ENCODE measurements at places on chromosomes 11 and 22.

- DNase-seq: no peak
These were observed 211.4 kb upstream of the NARS2 start for GRCh38 chr11:78786086-78786485.

- DNase-seq: no peak
These were observed 5.0 kb downstream of the SHANK3 start for GRCh38 chr22:50677493-50678217.

GRCh38 chr22:21938906-21939305 lies 13.7 kb downstream of the PPM1F start:
- no peak for DNase-seq

DNA sequence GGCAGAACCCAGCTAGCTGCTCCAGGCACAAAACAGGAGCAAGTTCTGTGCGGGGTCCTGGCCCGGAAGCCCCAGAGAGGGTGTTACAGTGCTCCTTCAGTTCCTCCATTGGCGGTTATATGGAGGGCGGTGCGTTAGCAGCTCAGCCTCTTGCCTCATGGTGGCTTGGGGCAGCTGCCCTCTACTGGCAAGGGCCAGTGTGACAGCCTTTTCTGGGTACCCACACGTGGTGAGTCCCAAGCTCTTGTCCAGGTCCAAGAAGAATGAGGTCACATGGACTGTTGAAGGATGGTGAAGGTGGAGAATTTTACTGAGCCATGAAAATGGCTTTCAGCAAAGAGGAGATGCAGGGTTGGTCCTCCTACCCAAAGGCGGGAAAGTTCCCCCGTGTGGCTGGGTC lies 100.5 kb downstream of the WT1 start:
- DNase-seq: no peak

- no peak for DNase-seq
These were observed 12.7 kb downstream of the MRGPRX3 start for GRCh38 chr11:18145025-18145424.

- no peak for DNase-seq
These were observed 79.0 kb downstream of the AASDHPPT start for GRCh38 chr11:106156290-106156937.

DNA sequence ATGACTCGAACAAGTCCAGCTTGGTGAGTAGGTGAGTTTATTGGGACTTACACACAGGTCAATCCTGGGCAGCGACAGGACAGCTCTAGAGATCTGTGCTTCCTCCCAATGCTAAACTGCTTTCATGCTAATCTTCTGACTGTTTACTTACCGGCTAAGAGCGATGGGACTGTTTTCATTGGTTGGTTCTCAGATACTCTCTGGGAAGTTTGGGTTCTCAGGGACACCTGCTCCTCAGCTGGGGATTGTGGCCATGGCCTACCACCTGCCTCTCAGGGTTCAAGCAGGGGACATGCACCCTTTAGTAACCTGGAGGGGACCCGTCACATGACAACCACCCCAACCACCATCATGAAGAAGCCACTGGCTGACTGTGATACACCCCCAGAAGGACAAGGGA lies 13.1 kb downstream of the APOL2 start:
- DNase-seq: no peak

- DNase-seq: no peak
These were observed 6.1 kb upstream of the APOL3 start for GRCh38 chr22:36166518-36167220.

DNA sequence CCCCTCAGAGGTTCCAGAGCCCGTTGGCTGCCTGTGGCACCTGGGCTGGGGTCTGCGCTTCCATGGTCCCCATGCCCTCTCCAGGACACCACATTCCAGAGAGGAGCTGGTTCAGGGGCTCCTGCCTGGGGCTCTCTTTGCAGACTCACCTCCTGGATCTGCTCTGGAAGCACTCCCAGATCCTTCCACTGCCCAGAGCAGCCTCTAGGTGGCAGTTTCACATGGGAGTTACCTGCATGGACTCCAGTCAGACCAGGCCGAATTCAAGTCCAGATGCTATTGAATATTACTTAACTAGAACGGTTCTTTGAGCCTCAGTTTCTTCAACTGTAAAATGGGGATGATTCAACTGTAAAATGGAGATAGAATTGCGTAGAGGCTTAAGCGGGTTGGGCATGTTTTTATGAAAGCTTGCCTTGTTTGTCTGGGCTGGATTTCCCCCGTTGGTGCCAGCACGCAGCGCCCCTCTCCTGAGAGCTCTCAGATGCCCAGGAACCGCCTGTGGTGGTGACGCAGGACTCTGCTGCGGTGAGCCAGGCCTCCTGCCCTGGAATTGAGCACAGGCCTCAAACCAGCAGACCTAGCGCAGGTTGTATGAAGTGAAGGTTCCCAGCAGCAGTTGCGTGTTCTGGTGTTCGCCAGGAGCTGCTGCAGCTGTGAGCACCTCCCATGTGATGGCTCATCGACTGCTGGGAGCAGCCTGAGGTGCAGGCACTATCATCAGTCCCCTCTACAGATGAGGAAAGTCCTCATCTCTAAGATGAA lies 44.2 kb downstream of the LMO1 start:
- DNase-seq: no peak

DNA sequence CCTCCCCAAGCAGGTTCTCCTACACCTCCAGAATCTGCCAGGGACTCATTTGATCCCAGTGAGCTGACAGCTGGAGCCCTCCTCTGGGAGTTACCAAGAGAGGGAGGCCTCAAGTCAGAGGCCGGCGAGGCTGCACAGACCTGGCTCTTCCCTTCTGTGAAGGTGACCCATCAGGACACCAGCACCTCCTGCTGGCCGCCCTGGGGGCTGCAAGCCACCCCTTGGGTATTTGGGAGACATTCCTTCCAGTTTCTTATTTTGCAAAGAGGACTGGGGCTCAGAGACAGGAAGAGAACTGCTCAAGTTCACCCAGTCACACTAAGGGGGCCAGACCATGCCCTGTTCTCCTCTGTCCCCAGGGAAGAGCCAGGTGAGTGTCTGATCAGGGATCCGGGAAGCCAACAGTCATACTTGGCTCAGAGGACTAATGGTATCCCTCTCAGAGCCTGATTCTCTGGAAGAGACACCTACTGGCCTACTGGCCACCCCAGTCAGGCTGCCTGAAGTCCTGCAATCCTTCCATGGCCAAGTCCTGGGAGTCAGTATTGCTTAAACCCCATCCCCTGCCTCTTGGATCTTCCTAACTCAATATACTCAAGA lies 40.5 kb upstream of the RIC3 start:
- DNase-seq: no peak

DNA sequence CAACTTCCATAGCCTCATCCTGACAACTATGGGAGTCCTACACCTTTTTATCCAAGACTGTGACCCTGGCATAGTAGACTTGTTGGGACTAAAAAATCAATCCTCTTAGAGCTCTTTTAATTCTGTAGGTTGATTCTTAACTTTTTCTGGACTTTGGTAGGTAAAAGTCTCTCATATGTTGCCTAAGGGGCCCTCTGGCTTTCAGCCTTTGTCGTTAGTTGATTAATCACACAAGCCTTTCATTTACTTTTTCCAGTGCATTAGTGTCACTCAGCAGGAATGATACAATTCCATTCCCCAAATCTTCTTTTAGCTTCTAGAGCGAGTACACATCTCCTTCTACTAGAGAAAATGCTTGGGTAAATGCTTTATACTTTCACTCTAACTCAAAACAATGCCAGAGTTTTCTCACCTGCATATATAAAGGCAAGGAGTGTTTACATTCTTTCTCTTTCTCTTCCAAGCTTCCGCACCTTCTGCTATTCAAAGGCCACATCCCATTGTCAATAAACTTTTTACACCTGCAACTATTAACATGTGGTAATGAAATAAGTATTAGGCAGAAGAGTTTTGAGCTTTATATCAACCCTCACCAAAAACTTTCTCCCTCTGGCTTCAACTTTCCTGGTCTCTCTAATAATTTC lies 516.6 kb downstream of the FAM181B start:
- no peak for DNase-seq

DNA sequence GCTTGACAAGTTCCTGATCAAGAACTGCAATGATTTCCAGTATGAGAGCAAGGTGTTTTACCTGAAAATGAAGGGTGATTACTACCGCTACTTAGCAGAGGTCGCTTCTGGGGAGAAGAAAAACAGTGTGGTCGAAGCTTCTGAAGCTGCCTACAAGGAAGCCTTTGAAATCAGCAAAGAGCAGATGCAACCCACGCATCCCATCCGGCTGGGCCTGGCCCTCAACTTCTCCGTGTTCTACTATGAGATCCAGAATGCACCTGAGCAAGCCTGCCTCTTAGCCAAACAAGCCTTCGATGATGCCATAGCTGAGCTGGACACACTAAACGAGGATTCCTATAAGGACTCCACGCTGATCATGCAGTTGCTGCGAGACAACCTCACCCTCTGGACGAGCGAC lies 12.0 kb downstream of the YWHAH start:
- no peak for DNase-seq

GRCh38 chr11:82792319-82792718 lies 58.7 kb upstream of the FAM181B start:
- no peak for DNase-seq

GRCh38 chr11:2377511-2378443 lies 667 bp downstream of the CD81 start:
- DNase-seq: no peak

GRCh38 chr11:14110629-14111028 lies 148.1 kb downstream of the SPON1 start:
- no peak for DNase-seq

GRCh38 chr11:35009944-35010342 lies 93.5 kb downstream of the PDHX start:
- no peak for DNase-seq

DNA sequence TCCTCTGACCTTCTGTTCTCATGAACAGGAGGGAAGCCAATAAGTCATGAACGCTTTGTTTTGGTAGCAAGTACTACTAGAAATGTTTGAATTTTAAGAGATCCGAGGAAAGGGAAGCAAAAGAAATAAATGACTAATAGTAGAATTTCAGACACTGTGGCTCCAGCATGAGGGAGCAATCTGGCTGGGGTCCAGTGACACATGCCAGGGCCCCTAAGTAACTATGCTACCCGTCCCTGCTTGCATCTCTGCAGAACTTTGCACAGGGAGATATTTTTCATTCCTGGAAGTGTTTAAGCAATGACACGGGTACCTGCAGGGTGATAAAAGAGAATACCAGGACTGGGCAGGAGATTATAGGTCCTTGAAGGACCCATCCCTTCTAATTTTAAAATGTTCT lies 7.3 kb upstream of the ADAMTS8 start:
- no peak for DNase-seq

- DNase-seq: no peak
These were observed 47.9 kb upstream of the RFPL3 start for GRCh38 chr22:32309585-32310251.

GRCh38 chr11:8631395-8632118 lies 37.5 kb upstream of the STK33 start:
- no peak for DNase-seq

DNA sequence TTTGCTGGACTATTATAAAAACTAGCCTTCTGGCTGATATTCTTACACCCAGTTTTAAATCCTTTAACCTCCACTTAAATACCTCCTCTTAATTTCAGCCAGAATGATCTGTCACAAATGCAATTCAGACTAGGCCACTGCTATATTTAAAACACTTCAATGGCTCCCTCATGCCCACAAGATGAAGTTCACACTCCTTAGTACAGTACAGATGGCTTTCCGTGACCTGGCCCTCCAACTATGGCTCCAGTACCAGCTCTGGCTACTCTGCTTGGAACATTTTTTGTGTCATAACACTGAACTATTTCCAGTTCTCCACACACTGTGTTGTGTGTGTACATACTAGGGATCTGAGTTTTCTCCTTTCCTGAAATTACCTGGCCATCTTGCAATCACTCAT lies 353.4 kb downstream of the SOX6 start:
- no peak for DNase-seq

GRCh38 chr22:29658176-29658575 lies 54.7 kb downstream of the NF2 start:
- DNase-seq: no peak

GRCh38 chr11:106585061-106585460 lies 433.2 kb downstream of the GUCY1A2 start:
- no peak for DNase-seq

DNA sequence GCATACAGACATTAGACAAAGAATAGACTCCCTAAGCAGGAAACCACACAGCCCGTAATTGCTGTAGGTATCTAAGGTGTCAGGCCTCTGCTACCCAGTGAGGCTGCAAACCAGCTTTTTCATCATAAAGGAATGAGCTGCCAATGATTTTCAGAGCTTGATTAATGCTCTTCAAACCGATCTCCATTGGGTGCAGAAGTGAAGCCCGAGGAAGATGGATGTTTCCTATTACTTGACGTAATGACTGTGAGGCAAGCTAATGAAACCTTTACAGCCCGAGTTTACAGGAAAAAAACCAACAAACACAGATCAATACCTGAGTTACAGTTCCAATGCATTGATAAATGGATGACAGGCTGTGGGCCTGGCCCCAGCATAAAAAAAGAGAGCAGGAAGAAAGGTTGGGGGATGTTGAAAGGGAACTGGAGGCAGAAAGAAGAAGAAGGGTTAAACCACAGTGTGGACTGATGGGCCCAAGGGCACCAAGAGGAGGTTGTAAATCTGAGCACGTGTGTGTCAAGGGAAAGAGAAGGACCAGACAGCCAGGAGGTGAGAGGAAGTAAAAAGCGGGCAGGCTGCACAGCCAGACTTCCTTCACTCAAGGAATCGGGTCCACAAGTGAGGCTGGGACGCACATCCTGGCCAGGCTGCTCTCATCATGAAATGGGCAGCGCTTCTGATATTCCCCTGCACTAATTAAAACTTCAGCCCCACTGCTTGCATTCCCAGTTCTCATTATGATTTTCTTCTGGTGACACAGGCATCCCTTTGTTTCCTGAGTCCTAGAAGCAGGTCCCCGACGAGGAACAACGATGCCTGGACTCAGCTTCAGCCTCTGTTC lies 70.6 kb upstream of the NTM start:
- no peak for DNase-seq

DNA sequence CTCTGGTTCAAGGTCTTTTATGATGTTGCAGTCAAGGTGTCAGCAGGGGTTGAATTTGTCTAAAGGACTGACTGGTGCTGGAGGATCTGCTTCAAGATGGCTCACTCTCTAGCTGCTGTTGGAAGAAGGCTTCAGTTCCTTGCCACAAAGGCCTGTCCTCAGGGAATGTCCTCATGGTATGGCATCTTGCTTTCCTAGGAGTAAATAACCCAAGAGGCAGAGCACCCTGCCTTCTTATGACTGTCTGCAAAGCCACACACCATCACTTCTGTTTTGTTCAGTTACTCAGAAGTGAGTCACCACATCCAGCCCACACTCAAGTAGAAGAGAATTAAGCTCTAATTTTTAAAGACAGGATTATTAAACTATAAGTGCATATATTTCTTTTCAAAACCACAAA lies 45.2 kb downstream of the PLAAT5 start:
- no peak for DNase-seq

Data from esophagus squamous epithelium (tissue), 5 donors.